ENCODE measurements at places on chromosomes 16 and 17.

GRCh38 chr17:32723310-32723955 is 153.5 kb downstream of the MYO1D start:
- no peak for DNase-seq

GRCh38 chr16:78478267-78478861 is 378.9 kb downstream of the WWOX start:
- peak; percentile 73 for DNase-seq

DNA sequence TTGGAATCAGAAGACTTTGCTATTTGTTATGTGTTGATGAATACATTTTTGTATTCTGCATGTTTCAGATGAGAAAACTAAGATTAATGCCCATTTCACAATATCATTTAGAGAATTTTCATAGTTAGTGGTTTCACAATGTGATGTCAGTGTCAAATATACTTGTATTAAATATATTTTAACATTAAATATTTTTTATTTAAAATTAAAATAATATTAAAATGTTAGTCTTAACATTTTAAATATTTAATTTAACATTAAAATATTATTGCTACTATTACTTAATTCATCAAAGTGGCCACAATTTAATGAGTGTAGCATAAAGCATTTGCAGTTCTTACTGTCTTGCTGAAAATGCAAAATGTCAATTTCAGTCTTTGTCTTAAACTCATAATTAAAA is 478.8 kb downstream of the KCNJ2 start:
- DNase-seq: no peak

GRCh38 chr17:31392856-31393748 is 1.6 kb downstream of the RAB11FIP4 start:
- DNase-seq: peak; percentile 35

DNA sequence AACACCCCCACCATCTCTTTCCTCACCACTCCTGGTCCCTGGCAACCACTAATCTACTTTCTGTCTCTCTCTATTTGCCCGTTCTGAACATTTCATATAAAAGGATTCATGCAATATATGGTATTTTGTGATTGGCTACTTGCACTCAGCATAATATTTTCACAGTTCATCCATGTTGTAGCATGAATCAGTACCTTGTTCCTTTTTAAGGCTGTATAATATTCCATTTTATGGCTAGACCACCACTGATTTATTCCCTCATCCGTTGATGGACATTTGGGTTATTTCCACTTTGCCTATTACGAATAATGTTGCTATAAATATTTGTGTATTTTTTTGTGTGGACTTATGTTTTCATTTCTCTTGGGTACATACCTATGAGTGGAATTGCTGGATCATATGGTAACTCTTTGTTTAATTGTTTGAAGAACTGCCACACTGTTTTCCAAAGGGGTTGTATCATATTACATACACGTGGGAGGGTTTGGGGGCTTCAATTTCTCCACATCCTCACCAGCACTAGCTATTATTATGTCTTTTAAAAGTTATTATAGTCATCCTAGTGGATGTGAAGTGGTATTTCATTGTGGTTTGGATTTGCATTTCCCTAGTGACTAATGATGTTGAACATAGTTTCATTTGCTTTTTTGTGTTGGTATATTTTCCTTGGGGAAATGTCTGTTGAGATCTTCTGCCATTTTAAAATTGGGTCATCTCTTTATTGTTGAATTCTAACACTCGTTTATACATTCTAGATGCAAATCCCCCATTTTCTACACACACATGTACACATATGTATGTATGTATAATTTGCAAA is 26.3 kb downstream of the SEC14L5 start:
- no peak for DNase-seq

DNA sequence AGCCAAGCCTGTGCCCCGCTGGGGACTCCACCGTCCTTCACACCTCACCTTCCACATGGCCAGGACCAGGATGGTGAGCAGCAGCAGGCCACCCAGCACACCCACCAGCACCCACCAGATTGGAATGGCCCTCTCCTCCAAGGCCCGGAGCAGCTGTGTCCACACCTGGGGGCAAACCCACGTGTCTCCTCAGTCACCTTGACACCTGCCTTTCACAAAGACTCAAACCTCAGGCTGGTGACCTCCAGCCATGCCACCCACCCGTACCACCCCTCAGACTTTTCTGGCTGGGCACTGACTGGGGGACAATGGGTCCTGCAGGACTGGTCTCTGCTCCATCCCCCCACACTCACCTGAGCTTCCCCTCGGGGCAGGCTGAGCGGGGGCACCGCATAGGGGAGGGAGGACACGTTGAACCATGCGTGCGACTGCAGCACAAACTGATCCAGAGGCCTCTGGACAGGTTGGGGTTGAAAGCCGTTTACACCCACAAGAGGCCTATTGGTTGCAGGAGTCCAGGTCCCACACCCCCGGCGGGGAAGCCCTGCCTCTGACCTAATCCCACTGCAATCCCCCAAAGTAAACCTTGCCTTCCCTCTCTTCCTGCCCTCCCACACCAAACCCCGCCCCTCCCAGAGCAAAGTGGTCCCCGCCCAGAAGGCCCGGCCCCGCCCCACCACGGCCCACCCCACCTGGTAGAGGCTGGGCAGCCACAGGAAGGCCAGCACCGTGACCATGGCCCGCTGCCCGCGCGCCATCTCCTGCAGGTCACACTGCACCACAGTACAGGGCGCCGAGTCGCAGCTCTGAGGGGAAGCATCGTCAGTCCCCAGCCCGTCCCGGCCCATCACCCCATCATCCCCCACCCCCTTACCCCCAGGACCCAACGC is 10.9 kb upstream of the FAM171A2 start:
- DNase-seq: peak; percentile 85

- DNase-seq: no peak
Measured at GRCh38 chr16:72908362-72909167, 139.4 kb downstream of the ZFHX3 start.

DNA sequence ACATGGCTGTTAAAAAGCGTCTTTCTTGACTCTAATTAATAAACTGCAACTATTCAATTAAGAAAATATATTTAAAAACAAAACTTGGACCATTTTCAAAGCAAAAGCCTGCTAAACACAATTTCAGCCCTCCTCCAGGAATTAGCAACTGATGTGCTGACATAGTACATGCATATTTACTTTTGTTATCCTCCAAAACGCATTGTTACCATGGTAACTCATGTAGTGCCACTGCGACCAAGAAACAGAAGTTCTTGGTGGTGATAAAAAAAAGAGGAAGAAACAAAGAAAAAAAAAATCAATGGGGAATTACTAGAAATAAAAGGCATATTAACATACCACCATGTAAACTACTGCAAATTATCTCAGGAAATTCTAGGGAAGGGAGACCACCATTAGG is 793.4 kb upstream of the CDH8 start:
- peak; percentile 32 for DNase-seq

DNA sequence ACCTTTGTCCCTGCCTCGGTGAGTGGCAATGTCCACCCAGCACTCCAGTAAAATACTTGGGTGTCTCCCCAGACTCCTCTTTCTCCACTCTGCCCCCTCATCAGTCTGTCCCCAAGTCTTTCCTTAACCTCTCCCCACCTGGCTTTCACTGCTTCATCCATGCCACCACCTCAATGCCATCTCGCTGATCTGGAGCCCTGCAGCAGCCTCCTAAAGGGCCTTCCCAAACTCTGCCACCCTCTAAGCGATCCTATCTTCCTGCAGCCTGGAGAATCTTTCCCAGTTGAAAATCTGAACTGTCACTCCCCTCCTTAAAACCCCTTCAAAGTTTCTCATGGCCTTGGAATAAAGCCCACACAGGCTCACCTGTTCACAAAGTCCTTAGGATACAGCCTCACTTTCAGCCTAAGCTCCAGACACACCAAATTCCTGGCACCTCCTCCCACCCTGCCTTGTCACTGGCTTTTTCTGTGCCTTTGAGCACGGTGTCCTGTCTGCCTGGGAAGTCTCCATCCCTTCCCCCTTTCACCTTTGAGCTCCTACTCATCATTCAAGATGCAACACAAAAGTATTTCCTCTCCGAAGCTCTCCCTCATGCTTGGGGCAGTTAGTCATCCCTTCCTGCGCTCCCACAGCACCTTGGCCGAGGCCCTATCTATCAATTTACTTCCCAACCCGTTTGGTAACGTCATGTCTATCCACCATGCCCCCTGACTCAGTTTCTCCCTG is 2.8 kb downstream of the WNK4 start:
- no peak for DNase-seq

DNA sequence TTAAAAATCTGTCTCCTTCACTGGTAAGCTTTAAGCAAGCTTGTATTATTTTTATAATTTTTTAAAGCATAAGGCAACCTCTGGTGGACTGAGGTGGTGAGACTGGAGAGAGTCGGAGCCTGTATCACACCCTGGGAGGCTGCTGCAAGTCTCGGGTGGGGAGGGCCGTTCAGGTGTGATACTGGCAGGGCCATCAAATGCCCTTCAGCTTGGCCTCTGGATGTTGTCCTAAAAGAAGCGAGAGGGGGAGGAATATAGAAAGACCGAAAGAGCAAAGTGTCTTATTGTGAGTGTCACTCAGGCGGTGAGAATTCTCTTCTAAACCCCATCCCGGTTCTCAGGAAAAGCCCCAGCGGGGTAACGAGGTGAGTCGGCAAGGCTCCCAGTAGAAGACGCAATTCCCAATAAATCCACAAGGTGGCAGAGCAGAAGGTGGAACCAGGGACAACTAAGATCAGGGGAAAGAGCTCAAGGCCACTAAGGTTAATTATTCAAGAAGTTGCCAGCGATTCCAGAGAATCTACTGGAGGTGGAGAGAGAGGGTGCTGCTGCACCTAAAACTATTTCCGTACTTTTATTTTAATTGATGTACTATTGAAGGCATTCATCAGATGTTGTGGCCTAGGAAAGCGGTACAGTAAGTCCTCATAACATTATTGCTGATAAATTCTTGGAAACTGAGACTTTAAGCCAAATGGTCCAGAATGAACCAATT is 14.1 kb downstream of the C17orf67 start:
- peak; percentile 96 for DNase-seq

- no peak for DNase-seq
Measured at GRCh38 chr17:17790637-17791464, 45.9 kb downstream of the SREBF1 start.

GRCh38 chr17:63116228-63116627 is 150.2 kb downstream of the TANC2 start:
- DNase-seq: peak; percentile 73

DNA sequence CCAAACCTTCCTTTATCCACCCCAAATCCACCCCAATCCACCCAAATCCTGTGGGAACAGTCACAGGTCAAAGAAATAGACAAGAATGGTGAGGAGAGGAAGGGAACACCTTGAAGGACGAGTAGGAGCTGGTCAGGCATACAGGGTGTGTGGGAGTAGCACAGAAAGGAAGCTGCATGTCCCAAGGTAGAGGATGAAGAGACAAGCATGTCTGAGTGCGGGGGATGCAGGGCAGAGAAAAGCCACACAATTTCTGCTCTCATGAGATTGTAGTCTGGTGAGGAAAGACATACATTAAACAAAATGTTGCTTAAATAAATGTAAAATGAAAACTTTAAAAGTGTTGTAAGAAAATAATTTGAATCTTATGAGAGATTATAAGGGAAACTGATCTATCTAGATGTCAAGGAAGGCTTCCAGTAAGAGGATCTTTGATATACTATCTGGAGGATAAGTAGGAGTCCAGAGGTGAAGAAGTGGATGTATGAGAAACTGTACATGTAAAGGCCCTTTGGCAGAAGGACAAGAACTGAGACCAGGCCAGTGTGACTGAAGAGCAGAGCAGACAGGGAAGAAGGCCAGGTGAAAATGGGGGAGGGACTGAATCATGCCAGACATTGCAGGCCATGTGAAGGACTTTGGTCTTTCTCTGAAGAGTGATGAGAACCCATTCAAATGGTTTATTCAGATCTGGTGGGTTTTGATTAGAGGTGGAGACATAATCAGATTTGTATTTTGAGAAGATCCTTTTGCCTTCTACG is 18.6 kb downstream of the TMEM98 start:
- DNase-seq: no peak

DNA sequence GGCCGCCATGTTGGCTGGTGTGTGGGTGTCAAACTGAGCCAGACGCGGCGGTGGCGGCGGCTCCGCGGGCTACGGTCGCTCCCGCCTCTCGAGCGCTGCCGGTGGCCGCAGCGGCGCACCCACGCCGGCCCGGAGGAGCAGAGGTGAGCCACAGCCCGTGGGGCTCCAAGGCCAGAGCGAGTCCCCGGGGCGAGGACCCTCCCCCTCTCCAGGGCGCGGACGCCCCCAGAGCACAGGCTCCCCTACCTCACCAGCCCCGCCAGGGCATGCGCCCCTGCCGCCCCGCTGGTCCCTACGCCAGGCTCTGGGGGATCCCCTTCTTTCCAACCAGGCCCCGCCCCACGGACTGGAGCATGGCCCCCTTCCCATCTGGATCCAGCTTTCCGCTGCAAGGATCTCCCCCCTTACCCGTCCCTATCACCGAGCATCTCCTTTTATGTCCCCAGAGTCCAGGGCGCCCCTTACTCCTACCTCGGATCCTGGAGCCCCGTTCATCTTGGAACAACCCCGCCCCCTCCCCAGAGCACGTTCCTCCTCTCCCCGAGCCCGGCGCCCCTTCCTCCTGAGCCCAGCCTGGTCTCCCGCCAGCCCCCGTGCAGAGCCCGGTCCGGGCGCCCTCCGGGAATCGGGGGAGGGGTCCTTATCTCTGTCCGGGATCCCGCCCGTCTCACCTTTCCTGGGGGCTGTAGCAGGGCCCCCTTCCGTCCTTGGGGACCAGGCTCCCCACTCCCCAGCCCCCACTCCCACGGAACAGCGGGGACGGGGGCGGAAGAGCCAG is 412 bp downstream of the EPN2 start:
- peak; percentile 85 for DNase-seq

DNA sequence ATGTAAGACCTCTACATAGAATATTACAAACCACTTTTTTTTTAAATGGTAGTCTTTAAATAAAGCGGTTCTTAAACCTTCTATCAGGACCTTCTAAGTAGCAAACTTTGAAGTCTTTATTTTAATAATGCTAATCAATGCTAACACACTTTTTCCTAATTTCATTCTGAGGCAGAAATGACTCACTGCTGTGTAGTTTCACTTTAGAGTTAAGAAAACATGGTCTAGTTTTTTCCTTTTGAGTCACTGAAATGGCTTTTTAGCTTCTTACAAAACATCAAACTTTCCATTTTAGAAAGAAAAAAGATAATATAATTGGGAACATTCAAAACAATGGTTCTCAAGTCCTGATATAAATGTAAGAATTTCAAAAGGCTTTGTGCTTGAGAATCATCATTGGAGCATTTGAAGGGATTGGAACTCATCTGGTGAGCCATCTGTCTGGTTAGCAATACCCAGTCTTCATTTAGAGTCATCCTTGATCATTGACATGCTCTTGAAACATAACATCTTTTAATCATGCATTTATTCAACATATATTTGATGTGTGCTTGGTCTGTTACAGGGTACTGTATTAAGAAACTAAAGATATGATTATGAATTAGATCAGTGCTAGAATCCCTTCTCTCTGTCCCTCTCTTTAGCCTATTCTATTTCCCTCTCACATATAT is 258.3 kb upstream of the MON1B start:
- no peak for DNase-seq

GRCh38 chr16:88339930-88340754 is 42.6 kb upstream of the ZNF469 start:
- DNase-seq: no peak

Data from GM23338 (cell line).